ENCODE measurements at places on chromosomes 3 and 15.
A peak's percentile ranks its signal among the peaks of the same experiment; 100 is the strongest.

DNA sequence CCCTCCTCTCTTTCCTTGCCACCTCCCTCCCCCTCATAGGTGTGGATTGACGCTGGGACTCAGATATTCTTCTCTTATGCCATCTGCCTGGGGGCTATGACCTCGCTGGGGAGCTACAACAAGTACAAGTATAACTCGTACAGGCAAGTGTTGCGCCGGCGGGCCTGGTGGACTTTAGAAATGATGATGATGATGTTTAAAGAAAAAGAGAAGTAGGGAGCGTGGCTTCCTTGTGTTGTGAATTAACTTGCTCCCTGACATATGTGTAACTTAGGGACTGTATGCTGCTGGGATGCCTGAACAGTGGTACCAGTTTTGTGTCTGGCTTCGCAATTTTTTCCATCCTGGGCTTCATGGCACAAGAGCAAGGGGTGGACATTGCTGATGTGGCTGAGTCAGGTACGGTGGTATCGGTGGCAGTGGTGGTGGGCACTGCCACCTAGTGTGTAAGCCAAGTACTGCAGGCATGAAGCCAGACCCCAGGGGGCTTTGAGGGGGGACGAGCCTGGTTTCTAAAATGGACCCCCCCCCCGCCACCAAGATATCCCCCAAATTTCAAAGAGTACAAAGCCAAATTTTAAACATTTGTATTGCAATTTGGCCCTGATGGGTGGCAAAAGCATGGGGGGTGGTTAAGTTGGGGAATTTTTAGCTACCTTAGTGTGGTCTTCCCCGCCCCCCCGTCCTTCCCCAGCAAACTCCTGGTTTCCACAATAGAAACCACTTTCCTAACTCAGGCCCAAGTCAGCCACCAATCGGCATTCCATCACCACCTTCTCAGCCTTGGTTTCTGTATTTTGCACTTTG is 65.6 kb downstream of the SLC6A6 start:
- DNase-seq: peak; percentile 44

DNA sequence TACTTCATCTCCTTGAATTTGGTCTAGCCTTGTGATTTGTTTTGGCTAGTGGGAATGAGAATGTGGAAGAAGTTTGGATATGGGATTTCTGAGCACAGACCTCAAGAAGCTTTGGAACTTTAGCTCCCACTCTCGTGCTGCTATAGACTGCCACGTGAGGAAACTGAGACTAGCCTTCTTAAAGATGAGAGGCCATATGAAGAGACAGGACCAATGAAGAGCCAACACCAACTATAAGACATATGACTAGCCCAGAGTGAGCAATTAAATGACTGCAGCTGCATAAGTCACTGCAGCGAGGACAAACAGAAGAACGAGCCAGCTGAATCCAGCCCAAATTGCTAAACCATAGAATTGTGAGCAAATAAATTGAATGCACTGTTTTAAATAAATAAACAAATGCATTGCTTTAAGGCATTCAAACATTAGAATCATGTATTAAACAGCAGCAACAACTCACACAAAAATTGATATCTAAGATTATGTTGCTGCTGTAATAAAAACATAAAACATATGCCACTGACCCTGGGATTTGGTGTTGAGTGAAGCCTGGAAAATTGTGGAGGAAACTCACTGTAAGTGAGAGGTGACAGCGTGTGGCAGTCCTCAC is 15.7 kb upstream of the CNTN4 start:
- DNase-seq: no peak

GRCh38 chr15:29476503-29477080 is 207.0 kb upstream of the NSMCE3 start:
- DNase-seq: no peak

DNA sequence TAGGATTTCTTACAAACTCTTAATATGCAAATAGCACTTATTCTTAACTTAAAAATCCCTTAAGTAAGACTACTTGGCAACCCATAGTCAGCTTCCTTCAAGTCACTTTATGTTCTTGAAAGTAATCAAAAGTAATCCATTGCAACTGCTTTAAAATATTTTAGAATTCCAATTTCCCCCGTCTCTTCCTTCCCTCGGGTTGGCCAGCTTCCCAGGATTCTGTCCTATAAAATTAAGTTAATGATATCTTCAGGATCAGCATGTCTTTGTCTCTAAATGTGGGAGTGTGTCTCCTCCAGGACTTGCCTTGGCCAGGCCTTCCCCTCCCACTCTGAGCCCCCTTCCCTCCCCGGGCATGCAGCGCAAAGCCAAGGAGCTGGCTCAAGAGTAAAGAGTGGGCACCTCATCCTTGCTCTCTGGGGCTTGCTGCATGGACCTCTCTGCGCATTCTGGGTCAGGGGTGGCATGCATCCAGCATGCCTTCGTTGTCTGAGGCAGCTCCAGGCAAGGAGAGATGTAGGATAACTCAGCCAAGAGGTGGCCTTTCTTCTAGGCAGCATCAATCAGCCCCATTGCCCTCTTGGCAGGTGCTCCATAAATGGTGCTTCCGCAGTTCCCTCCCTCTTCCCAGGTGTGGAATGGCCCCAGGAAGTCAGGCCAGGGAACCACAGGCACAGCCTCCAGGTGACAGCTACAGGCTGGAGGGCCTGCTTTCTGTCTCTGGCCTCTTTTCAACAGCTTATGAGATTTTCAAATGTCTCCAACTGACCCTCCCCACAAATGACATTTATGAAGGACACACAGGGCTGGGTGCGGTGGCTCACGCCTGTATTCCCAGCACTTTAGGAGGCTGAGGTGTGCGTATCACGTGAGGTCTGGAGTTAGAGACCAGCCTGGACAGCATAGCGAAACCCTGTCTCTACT is 108.7 kb upstream of the ALDH1A3 start:
- DNase-seq: no peak

DNA sequence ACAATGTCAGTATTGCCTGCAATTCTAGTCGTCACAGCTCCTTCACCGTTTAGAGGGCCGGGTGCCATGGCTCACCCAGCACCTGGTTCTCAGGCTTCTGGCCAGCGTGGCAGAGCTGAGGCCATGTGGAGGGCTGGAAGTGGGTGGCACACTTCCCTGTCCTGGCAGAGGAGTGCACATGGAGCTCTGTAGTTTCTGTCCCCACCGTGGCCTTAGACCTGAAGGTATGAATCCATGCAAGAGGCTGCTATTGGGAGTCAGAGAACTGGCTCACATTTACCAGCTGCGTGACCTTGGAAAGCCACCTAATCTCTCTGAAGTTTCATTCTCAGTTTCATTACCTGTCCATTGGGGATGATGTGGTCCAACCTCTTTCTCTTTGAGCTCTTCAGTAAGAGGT is 22.2 kb downstream of the EPHB1 start:
- DNase-seq: no peak

GRCh38 chr15:50110285-50110684 is 8.7 kb downstream of the ATP8B4 start:
- DNase-seq: no peak
